Sigmoid colon (tissue), 7 donors: ENCODE measurements at places on chromosomes 3 and 15.

DNA sequence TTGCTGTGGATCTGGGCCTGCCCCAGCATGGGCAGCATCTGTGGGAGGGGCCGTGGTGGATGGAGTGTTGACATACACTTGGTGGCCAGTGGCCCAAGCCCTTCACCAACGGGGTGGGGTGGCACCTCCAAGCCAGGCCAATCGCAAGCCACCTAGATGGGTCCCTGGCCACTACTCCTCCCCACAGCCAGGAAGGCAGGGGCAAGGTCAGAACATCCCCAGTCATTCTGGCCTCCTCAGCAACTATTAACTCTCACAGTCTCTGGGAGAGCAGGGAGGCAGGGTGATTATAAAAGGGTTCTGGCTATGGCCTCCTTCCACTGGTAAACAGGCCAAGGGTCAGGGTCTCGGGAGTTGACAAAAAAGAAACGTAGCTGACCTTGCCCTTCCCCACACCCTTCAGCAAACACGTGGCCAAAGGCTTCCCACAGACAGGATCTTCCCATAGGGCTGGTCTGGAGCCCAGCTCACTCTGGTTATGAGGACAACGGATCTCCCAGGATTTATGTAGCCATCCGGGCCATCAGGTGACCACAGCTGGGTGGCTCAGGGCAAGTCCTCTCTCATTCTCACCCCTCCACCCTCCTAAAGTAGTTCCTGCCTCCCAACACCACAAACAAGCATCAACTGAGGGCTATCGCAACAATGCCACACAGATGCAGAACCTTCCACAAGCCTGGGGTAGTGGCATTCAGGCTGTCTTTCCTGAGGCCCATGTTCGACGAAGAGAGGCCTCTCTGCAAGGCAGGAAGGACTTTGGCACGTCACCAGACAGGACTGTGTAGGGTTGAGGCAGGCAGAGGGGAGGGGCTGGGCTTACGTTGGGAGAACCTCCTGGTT, 18.9 kb downstream of the TLE3 start:
- DNase-seq = no peak

DNA sequence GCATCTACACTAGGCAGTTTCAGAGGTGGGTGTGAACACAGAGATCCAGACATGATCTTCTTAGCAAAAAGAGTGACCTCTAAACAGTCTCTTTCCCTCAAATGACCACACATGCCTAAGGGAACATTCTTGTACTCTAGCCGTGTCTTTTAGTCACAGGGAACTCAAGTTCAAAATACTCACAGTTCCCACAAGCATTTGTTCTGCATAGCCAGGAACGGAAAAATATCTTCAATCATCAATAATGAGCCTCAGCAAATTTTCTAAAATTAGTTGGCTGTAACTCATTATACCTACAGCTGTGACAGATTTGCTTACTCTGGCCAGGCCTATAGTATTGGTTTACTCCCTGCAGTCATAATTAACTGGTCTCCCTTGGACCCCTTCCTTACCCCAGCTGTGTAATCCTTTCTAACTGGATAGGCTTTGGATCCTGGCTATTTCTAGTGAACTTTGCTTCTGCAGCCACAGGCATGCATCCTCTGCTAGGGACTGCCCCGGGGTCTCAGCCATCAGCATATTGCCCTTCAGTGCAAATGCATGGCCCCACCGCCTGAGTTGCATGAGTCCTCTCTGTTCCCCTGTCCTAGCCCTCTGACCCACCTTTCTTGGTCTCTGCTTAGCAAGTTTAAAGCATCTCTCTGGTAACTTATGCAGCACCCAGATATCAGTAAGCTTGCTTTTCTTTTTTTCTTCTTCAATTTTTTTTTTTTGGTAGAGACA, 56.0 kb upstream of the HACD2 start:
- DNase-seq = peak; percentile 40

- no peak for DNase-seq
Measured at GRCh38 chr3:74267588-74268184, 346.8 kb downstream of the CNTN3 start.

DNA sequence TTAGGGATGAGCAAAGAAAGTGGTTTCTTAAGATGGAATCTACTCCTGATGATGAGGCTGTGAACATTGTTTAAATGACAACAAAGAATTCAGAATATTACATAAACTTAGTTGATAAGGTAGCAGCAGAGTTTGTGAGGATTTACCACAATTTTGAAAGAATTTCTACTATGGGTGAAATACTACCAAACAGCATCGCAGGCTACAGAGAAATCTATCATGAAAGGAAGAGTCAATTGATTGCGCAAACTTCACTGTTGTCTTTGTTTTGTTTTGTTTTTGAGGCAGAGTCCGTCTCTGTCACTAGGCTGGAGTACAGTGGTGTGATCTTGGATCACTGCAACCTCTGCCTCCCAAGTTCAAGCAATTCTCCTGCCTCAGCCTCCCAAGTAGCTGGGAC, 107.4 kb upstream of the SLC6A6 start:
- DNase-seq = no peak

DNA sequence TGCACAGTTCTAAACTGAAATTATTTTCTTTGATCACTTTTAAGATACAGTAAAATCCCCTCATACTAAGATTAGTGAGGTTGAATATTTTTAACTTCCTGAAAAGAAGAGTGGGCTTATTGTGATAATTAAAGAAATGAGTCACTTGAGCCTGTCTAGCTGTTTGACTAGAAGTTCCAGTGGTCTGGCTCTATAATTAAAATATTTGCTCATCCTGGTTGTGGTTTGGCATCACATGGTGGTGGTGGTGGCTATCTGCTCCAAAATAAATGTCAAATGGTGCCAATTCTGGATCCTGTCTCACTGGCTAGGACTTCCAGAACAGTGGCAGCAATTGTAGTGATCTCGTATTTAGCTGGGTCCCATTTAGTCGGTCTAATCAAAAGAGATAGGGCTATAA, 8.6 kb upstream of the TEX9 start:
- no peak for DNase-seq

- DNase-seq = no peak
Measured at GRCh38 chr15:84690342-84690741, 25.6 kb downstream of the SEC11A start.

DNA sequence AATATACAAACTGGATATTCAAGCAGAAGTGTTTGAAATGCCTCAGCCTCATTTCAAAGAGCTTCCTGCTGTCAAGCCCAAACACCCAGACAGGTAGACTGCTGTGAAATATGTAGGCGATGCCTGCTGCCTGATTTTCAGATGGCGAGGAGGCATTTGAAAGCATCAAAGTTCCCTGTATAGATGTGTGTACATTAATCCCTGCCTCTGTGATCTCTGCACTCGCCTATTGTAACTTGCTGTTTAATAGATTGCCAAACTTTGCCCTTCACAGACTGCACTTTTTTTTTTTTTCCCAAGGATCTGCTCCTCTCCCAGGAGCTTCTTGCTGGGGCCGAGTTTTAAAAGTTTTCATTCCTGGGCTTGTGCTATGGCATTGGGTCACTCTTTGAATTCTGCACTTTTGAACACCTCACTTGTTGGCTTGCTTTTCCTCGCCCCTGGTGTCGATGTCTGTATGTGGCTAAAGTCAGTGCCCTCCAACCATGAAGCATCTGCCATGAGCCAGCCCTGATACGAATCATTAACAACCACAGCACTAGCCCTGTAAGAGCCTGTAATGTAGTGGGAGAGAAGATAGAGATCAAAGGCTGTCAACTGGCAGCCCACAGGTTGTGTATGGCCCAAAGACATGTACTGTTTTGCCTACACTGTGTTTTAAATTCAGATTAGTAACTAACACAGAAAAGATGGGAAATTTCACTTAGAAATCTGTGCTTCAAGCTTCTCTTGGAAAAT, 287.6 kb upstream of the ICE2 start:
- no peak for DNase-seq

DNA sequence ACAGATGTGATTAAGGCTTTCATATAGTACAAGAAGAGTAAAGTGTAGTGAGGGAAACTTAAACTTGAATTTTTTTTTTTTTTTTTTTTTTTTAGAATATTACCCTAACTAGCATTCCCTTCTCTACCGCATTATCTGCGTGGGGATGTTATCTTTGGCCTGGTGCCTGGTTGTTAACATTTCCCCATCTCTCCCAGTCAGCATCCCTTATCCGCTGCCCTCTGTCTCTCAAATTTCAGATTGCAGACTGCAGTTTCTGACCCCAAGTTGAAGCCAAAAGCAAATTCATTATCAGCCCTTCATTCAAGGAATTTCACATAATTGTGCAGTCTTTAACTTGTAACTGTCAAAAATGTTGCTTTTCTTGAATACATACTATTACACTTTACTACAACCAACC, 353.0 kb downstream of the PLOD2 start:
- DNase-seq = no peak
